ELF-1 (cell line): ENCODE measurements at places on chromosomes 7 and 10.

- DNase-seq = peak; percentile 17
These were observed 1.1 kb downstream of the SNX13 start for GRCh38 chr7:17939211-17939605.

DNA sequence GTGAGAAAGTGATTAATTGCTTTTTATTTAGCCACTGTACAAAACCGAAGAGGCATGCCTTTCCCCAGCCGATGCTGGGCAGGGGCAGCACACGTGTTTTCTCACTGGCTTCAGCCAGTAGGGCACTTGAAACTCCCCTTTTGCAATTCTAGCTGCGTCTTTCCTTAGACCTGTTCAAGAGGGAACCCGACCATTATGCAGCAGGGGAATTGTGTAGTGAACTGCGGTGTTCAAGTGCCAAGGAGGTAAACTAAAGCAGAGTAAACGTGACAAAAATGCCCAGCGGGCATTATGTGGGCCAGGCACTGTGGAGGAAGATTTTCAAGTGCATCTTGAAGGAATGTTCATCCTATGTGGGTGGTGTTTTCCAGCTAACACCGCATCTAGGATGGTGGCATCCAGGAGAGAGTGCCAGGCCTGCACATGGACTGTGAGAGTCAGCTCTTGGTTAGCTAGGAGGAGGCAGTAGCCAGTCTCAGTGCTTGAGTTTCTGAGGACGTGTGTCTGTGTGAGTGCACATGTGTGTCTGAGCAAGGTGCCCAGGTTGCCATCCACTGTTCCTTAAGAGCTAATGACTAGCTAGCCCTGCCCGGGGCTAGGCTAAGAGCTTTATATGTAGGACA, 3.3 kb downstream of the WIPF3 start:
- DNase-seq = no peak

DNA sequence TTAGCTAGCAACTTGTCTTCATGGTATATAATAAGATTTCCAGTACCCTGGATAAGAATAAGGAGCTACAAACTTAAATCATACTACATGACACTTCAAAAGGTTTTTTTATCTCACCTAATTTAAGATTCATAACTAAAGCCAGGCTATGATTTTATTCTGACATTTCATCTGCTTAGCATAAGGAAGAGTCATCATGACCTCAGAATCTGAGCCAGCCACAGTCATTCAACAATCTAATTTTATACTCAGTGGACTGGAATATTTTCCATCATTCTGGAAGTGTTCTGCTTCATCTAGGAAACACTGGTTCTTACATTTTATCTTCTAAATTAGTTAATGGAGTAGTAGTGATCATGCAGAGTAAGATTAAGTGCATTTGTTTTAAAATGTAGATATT, 102.1 kb upstream of the KCND2 start:
- DNase-seq = no peak

DNA sequence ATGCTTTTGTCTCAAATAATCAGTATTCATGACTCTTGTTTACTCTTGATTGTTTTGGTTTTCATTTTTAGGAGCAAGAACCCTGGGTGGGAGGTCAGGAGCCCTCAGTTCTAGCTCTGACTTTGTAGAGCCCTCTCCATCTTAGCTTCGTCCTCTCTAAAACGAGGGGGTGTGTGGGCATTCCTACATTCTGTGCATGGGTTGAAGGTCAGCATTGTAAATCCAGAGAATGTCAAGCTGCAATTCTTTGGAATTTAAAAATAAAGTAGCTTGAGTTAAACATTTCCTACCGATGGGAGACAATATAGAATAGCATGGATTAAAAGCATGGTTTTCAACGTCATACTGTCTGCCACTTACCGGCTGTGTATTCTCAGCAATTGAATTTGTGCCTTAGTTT, 128.3 kb downstream of the PRPF18 start:
- no peak for DNase-seq

DNA sequence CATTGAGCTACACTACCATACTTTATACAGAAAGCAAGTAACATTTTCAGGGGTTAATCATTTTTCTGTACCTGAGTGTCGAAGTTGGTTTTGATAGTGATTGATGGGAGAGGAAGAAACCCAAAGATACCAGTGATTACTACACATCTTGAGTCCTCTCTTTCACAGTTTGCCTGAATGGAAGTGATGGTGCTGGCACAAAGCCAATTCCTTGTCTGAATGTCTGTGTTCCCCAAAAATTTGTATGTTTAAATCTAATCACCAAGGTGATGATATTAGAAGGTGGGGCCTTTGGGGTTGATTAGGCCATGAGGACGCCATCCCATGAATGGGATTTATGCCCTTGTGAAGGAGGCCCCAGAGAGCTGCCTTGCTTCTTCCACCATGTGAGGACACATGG, 696.9 kb upstream of the ANKRD30A start:
- DNase-seq = no peak
